ENCODE measurements at places on chromosomes 16 and 17.

GRCh38 chr16:78221892-78222291 lies 122.4 kb downstream of the WWOX start:
- DNase-seq: no peak

- peak; percentile 45 for DNase-seq
These were observed 4.4 kb downstream of the SNAI3 start for GRCh38 chr16:88681709-88682451.

DNA sequence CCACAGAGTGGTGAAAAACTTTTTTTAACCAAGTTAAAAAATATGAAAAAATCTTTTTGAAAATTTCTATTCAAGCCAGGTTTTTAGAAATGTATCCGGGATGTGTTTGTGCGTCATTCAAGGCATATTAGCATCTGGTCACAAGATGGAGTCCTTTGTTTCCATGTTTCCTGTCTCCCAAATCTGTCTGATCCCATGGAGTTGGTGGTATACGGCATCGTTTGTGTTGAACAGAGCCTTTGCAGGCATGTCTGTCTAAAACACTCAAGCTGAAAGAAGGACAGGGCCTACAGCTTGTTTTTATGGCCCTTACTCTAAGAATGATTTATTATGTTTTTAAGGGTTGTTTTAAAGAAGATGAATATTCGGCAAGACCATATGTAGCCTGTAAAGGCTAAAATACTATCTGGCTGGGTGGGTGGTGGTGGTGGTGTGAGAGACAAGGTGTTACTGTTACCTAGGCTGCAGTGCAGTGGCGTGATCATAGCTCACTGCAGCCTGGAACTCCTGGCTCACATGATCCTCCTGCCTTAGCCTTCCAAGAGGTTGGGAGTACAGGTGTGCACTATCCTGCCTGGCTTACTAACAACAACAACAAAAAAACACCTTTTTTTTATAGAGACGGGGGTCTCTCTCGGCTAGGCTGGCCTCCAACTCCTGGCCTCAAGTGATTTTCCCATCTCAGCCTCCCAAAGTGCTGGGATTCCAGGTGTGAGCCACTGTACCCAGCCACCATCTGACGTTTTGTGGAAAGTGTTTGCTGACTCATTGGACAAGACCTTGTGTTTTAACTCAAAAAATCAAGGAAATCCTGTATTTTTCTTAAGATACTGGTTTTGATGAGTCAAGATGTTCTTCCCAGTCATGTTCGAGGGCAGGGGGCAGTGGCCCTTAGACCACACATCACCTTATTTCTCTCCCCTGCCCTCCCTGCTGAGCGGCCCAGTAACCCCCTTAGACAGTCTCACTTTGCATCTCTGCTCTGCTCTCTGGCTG lies 52.2 kb downstream of the NDE1 start:
- no peak for DNase-seq

DNA sequence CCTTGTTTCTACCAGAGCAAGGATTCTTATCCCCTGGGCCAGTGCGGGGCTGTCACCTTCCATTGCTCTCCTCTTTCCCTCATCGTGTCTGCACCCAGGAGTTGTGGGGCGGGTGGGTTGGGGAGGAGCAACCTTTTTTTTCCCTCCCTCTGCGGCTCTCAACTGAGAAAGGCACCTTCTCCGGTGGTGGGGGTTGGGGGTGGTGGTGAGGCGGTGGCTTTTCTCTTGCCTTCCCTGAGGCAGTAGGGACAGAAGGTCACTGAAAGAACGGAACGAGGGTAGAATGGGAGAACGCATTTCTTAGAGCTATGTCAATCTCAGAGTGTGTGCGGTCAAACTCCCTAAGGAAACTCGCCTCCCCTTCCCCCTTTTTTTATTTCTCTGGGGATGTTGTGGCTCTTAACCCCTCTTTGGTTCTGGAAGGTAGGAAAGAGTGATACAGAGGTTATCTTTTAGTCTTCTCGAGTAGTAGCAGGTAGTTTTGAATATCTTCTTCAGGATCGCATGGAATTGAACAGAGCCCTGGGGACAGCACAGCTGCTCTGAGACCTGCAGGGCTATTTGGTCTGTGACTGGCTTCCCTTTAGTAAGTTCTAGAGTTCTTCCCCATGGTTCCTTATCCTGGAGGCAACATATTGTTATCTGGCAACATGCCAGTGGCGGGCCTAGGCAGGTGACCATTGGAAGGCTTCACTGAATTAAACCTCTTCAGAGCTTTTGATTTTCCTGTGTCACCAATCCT lies 994 bp downstream of the CLTC start:
- DNase-seq: peak; percentile 41

DNA sequence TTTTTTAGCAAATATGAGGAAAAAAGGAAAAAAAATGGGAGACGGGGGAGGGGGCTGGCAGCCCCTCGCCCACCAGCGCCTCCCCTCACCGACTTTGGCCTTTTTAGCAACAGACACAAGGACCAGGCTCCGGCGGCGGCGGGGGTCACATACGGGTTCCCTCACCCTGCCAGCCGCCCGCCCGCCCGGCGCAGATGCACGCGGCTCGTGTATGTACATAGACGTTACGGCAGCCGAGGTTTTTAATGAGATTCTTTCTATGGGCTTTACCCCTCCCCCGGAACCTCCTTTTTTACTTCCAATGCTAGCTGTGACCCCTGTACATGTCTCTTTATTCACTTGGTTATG lies 1.2 kb upstream of the TMEM88 start:
- no peak for DNase-seq

- DNase-seq: no peak
These were observed 583 bp downstream of the ATXN2L start for GRCh38 chr16:28823291-28823872.

DNA sequence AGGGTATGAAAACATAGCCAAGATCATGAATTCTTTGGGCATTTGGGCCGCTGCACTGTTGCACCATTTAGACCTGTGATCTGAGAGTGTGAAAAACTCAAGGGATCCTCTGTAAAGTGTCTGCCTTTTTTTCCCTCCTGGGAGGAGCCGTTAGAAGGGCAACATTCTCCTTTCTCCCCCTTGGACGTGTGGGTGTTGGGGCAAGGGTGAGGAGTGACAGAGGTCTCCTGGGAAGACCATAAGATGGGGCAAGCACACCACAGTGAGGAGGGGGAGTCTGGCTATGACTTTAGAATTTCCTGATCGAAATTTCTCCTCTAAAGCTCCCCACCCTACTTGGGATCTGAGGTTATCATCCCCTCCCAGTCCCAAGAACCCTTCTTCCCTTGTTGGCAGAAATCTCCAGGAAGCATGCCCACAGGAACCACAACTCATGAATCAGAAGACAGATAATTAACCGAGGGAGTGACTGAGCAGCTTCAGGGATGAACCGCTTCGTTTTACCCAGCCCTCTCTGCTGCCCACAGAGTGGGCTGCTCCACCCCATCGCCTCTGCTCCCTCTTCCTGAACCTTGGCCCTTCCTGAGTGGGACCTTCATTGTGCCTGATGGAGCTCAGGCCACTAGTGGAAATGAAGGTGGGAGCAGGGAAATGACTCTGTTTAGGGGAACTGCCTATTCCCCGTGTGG lies 4.2 kb downstream of the ITGB3 start:
- DNase-seq: no peak
